Upper lobe of left lung (tissue), 6 donors: ENCODE measurements at places on chromosomes 1 and 21.

DNA sequence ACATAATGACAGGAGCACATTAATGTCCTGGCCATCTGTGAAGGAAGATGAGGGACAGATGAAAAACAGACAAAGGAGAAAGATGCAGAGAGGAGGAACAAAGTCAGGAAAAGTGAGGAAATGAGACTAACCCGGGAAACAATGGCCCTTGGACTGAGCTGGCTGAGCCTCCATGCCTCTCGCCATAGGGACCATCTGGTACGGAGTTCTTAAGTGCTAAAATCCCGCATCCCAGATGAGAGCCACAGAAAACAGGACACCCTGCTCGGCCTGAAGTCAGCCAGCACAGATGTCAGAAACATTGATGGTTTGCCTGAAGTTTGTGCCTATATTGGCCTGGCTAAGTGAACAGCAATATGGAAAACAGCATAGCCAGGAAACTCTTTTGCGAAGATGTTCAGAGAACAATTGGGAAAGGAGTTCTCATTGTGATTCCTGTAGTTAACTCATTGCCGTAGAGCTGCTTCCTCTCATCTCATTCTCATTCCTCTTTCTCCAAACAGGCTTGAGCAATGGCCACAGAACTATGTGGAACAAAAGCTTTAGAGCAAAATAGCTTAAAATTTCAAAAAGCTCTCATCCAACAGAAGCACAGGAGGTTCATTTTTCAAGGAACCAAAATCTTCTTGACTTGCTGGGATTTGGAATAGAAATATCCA, 96.6 kb downstream of the ASTN1 start:
- DNase-seq: no peak

DNA sequence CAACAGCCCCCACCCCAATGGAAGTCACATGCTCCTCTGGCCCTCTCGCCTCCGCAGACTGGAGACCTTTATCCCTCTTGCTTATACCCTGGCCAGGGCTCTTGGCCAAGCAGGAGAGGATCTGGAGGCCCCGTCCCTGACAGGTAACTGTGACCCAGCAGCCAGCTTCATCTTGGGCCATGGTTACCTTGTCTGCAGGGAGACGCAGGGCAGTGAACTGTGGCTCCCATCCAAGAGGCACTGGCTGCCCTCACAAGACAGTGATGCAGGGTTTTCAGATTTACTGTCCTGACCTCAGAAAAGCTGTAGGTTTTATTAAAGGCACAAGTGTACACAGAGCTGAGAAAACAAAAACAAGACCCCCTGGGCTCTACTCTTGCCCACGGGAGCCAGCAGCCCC, 96.7 kb upstream of the KLHDC7A start:
- no peak for DNase-seq

DNA sequence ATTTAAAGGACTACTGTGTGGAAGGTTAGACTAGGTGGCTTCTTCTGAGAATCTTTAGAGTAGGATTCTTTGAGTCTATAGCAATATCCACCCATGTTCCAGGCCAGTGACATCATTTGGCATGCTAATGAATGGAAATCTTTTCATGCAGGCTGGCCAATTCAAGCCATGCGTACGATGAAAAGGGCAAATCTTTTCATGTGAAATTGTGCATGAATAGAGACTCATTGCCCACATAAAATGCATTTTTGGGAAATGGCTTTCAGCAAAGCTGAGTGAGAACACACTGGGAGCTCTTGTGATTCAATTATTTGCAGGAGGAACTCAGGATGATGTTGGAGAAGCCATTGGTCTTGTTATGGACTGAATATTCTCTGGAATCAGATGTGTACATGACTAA, 324.9 kb upstream of the DAB1 start:
- no peak for DNase-seq

DNA sequence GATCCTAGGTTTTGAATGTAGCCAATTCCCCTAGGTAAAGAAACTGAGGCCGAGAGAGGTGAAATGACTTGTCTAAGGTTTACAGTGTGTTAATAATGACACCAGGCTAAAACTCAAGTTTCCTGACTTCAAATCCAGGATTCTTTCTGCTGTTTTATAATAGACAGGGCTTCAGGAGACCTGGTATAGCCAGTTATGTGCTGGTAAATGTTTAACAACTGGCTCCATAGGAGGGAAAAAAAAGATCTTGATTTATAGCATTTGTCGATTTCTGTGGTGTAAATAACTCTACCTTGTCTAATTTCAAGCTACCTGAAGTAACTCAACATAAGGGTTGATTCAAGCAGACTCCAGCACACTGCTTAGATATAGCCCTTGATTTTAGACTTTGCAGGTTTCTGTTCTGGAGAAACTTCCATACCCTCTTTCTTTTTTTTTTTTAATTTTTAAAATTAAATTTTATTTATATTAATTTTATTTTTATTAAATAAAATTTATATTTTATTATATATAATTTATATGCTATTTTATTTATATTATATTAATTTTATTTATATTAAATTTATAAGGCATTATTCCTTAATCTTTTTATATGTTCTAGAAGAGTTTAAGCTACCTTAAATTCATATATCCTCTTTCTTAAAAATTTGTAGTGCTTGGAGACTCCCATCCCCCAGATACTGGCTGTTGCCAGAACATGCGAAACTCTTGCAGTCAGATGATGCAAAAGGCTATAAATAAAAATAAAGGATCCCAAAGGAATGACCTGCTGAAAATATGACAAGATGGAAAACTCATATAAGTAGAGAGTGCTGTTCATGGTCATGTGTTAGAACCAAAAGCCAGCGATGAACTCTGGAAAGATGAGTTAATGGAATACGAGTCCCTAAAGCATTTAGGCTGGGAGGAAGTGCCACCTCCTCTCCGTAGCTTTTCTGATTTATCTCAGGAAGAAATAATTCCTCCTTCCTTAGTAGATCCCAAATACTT, 35.4 kb upstream of the SRSF10 start:
- no peak for DNase-seq

DNA sequence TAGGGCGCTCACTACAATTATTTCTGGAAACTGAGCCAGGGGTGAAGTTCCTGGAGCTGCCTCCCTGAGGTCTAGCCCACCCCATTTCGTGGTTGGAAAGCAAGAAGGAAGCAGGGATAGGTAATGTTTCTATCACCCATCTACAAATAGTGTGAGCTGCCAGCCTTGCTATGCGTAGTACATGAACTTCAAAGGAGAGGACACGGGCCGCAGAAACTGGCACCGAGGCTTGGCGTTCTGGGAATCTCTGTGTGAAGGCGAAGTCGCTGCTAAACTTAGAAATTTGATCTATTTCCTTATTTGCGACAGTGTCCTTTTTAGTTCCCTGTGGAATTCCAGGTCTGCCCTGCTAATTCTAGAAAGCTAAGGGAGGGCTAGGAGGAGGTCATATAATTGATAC, 49.6 kb upstream of the NTPCR start:
- no peak for DNase-seq
